ENCODE measurements at places on chromosomes 5 and 9.

- peak; percentile 88 for DNase-seq
Measured at GRCh38 chr9:37800631-37801286, at the start of gene DCAF10. Gene DCAF10 (plus strand): TSS chr9:37800797. CDS start chr9:37800867, 70 bp downstream.

GRCh38 chr5:59069438-59070079 is 486.7 kb downstream of the RAB3C start:
- DNase-seq, result no peak

DNA sequence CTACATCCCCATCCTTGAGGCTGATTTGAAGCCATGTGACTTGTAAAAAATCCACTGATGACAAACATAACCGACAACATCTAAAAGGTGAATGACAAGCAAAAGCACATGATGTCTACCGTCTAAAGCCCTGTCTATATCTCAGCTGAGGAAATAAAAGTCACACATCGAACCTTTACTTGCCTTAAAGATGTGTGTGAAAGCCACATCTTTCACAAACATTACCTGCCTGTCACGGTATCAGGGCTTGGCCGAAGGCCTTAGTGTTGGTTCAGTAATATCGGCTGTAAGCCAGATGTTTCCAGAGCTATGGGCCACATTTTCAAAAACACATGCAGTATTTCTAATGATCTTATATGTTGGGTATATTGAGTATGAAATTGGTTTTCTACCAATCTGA is 125.8 kb downstream of the EFNA5 start:
- DNase-seq, result no peak

- no peak for DNase-seq
Measured at GRCh38 chr9:5632540-5632939, 3.6 kb downstream of the RIC1 start.

GRCh38 chr5:3827624-3828023 is 232.0 kb downstream of the IRX1 start:
- no peak for DNase-seq

GRCh38 chr5:56496581-56497063 is 263.5 kb upstream of the ANKRD55 start:
- no peak for DNase-seq

DNA sequence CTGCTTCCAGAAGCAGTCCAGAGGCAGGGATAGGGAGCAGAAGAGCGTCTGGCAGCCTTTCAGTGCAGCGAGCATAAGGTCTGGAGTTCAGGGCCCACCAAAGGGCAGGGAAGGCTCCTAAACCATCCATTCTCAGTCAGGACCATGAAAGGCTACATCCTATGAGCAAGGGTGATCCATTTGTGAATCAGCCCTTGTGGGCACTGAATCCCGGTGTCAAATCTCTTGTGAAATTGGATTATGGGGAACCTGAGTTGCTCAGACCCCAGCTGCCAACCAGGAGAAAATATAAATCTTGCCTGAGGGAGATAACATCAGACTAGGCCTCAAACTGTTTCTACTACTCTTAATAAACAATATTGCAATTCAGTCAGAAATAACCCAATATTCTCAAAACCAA is 204.4 kb downstream of the SYK start:
- no peak for DNase-seq

- no peak for DNase-seq
Measured at GRCh38 chr5:113142186-113142585, 165.6 kb downstream of the DCP2 start.

- no peak for DNase-seq
Measured at GRCh38 chr5:16883806-16884205, 52.3 kb downstream of the MYO10 start.

DNA sequence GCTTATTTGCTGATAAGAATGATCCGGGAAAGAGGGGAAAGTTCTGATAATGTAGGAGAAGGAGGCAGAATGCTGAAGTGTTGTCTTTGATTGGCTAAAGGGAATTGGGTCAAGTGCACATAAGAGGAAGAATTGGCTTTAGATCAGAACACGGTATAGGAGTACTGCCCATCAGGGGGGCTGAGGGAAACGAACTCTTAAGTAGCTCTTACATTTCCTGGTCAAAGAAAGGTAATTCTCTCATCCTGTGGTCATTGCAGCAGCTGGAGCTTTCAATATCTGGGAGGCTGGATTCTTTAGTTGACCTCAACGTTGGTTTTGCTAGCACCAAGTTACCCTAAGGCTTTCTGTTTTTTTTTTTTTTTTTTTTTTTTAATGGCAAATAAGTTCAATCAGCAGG is 178.7 kb upstream of the NR3C1 start:
- DNase-seq, result no peak

GRCh38 chr9:125633116-125633745 is 73.8 kb downstream of the MAPKAP1 start:
- DNase-seq, result no peak

GRCh38 chr5:132439521-132440089 is 51.0 kb downstream of the IRF1 start:
- DNase-seq, result no peak

- no peak for DNase-seq
Measured at GRCh38 chr5:5403741-5404140, 18.7 kb upstream of the ICE1 start.

DNA sequence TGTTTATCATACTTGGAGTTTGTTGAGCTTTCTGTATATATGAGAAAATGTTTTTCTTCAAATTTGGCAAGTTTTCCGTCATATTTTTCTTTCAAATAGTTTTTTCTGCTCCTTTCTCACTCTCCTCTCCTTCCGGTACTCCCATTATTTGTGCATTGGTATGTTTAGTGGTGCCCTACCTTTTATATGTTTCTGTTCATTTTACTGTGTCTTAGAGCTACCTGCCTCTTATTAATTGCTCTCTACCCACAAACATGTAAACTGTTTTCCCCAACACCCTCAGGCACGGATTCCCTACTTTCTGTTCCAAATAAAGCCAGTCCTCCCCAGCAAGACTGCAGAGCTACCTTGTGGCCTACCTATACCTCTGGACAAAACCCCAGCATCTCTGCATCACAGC is 60.6 kb upstream of the S1PR3 start:
- no peak for DNase-seq

- DNase-seq, result no peak
Measured at GRCh38 chr5:53253421-53253871, 143.9 kb upstream of the MOCS2 start.

GRCh38 chr9:132012704-132013357 is 66.8 kb downstream of the MED27 start:
- DNase-seq, result no peak

- DNase-seq, result no peak
Measured at GRCh38 chr9:102035929-102036328, 297.5 kb upstream of the GRIN3A start.

DNA sequence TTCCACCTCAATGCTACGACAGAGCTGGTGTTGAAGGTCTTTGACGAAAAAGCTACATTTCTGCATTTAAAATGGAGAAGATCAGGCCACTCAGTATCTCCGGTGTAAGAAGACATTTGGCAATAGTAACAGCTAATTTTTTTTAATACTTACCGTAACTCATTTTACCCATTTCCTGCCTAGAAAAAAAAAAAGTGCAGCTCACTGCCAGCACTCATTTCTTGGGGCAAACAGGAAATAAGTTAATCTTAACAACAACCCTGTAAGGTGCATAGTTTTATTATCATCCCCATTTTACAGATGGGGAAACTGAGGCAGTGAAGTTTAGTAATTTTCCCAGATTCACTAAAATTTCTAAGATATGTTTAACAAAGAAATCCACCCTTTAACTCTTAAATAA is 27.4 kb upstream of the KCNMB1 start:
- DNase-seq, result no peak

DNA sequence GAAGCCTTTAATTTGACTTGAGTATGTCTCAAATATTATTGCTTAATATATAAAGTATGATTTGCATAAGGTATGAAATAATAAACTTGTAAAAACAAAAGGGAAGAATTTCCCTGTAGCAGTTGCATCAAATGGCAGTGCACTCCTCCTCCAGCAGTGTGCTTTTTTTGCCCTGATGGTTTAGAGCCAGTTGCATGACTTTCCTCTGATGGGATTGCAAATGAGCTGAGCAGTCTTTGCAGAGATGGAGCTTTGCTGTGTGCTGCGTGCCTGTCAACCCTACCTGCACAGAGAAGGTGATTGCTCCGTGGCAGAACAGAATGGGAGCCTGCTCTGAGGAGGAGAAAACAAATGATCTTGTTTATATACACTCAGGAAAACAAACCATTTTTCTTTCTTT is 22.7 kb upstream of the CATSPER3 start:
- DNase-seq, result no peak

DNA sequence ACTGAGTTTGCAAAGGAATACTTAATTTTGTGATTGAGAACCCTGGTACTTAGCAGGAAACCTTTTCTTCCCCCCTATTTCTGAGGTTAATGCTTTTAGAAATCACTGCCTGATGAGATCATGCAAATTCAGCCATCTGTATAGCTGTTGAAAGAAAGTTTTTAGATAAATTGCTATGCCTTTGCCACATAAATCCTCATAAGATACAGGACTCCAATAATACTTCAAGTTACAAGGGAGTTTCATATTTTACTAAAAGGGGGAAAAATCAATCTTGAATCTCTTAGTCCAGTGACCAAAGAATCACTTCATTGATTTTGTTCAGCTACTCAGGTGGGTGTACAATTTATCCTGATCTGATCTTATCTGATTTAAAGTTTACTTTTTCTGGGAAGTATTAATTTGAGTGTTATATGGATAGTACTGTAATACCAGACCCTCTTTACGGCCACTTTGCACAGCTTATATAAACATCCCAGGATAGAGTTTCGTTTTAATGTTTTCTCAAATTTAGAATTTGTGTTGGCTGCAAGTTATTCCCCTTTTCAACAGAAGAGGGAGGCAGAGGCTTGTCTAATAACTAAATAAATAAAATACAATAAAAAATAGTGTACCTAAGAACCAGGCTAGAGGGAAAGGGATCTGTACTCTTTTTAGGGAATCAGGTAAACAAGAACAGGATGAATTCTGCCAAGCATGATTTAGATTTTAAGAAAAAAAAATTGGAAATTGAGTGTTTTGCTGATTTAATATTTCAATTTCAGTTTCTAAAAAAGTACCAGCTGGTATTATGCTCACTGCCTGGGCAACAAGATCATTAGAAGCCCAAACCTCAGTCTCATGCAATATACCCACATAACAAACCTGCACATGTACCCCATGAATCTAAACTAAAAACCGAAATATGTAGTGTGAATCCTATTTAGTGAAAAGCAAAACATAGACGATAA is 69.1 kb downstream of the PSAT1 start:
- no peak for DNase-seq
